HFF-Myc (cell line): ENCODE measurements at places on chromosomes 1 and 21.

DNA sequence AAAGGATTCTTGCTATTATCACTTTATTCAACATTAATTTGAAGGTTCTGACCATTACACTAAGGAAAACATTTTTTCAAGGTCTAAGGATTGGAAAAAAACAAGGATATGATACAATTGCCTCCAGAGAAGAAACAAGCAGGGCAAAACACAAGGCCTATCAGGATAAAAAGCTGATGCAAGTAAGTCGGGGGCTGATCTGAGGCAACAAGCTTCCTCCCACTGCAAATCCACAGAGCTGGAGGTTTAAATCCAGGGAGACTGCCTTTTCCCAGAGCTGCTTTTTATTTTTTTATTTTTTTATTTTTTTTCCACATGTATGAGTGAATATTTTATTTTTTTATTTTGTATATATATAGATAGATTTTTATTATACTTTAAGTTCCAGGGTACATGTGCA lies 19.4 kb upstream of the S100A2 start:
- DNase-seq: no peak

- DNase-seq: no peak
Observed at GRCh38 chr1:177132141-177132540, 32.4 kb downstream of the ASTN1 start.

GRCh38 chr1:192654591-192655251 lies 18.8 kb downstream of the RGS13 start:
- no peak for DNase-seq

GRCh38 chr1:55531644-55532043 lies 316.5 kb upstream of the USP24 start:
- DNase-seq: no peak

- no peak for DNase-seq
Observed at GRCh38 chr1:93765099-93765498, 83.5 kb upstream of the BCAR3 start.

DNA sequence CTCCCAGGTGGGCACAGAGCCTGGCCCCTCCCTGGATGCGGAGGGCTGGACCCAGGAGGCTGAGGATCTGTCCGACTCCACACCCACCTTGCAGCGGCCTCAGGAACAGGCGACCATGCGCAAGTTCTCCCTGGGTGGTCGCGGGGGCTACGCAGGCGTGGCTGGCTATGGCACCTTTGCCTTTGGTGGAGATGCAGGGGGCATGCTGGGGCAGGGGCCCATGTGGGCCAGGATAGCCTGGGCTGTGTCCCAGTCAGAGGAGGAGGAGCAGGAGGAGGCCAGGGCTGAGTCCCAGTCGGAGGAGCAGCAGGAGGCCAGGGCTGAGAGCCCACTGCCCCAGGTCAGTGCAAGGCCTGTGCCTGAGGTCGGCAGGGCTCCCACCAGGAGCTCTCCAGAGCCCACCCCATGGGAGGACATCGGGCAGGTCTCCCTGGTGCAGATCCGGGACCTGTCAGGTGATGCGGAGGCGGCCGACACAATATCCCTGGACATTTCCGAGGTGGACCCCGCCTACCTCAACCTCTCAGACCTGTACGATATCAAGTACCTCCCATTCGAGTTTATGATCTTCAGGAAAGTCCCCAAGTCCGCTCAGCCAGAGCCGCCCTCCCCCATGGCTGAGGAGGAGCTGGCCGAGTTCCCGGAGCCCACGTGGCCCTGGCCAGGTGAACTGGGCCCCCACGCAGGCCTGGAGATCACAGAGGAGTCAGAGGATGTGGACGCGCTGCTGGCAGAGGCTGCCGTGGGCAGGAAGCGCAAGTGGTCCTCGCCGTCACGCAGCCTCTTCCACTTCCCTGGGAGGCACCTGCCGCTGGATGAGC lies 34.2 kb downstream of the TRIM11 start:
- DNase-seq: no peak

GRCh38 chr1:197876894-197877293 lies 25.5 kb upstream of the C1orf53 start:
- no peak for DNase-seq

- peak; percentile 82 for DNase-seq
Observed at GRCh38 chr21:34888569-34889319, 160.4 kb downstream of the RUNX1 start.

DNA sequence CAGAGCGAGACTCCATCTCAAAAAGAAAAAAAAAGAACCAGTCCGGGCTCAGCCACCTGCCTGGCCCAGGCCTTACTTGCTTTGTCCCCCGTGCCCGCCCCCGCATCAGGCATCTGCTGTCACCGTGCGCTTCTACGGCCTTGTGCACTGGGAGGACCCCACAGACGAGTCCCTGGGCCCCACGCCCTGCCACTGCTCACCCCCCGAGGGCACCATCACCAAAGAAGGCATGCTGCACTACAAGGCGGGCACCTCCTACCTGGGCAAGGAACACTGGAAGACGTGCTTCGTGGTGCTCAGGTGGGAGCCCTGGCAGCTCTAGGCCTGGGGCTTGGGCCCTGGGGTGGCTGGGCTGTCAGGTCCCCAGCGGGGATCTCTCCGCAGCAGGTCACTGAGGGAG lies 5.6 kb upstream of the SLC25A34 start:
- DNase-seq: no peak
